ENCODE measurements at places on chromosomes 2 and 18.

DNA sequence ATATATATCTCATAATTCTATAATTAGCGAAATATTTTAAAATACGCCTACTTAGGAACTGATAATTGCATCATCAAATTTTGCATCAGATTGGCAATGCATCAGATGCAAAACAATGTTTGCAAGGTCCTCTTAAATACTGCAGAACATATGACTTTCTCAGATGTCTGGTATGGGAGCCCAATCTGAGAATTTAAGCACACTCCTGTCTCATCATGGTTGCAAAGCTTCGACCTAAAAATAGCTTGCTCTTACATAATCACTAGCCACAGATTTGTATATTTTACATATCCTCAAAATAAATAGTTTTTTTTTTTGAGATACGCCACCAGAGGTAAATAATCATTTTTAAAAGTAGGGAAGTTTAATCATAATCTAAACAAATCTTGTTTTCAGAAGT, 123.2 kb downstream of the CABYR start:
- no peak for DNase-seq

GRCh38 chr2:240368781-240369331, 66.6 kb upstream of the GPC1 start:
- DNase-seq: no peak

DNA sequence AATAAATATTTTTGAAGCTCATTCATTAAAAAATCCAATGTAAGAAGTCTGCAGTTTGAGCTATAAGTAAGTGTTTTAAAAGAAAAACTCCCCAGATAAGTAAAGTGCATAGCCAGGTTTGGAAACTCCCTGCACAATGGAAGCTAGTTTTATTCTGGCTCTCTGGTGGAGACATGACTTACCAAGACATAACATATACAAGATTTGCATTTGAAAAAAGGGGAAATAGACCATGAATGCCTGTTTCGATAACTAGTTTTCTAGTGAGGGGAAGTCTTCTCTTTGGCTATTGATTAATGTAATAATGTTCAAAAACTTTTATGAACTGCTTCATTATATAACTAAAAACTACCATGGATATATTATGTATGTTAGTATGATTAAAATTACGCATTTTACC, 435.2 kb downstream of the ARHGAP15 start:
- no peak for DNase-seq

GRCh38 chr2:143497726-143498125, 368.5 kb downstream of the ARHGAP15 start:
- DNase-seq: no peak

DNA sequence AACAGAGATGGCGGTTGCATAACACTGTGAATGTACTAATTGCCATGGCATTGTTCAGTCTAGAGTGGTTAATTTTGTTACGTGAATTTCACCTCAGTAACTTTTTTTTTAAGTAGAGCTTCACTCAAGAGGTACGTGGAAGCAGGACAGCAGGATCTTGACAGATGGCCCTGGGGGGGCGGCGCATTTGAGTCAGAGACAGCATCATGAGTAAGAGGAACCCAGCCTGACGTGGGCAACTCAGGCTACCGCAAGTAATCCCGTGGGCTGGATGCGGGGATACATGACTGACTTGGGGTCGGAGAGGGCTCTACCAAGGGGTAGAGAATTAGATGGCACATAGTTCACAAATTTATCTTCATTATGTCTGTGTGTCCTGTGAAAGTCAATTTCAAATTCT, 38.1 kb upstream of the DAPL1 start:
- DNase-seq: no peak

- no peak for DNase-seq
Observed at GRCh38 chr2:84276590-84277255, 182.4 kb downstream of the SUCLG1 start.

- DNase-seq: no peak
Observed at GRCh38 chr2:37405781-37406180, 61.4 kb downstream of the QPCT start.

GRCh38 chr2:27954771-27955383, 64.3 kb downstream of the BABAM2 start:
- DNase-seq: no peak

DNA sequence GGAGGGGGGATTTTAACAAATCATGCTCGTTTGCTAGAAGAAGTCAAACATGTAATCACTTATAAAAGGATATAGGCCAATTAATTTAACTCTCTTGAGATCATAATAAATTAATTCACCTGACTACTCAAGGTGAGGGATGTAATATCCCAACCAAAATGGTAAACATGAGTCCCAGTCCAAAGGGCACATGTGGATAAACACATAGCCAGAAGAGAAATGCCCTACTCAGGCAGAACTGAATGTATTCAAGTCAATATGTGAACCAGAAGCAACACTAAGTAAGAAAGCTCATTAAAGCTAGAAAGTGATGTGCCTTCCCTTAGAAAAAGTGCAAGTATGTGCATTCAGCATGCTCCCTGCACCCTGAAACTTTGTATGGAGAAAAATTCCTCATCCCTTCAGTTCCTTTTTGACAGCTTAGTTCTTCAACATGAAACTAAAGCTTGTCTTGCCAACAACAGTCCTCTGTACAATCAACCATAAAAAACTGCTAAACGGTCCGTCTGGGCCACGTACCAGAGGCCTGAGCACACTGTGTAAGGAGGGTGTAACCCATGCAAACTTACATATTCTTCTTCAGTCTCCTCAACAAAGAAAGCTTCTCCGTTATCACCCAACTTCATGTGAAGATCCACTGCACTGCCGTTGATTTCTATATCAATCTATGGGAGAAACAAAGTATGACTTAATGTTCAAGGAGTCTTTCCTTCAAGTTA, 58.9 kb downstream of the LPIN2 start:
- no peak for DNase-seq

DNA sequence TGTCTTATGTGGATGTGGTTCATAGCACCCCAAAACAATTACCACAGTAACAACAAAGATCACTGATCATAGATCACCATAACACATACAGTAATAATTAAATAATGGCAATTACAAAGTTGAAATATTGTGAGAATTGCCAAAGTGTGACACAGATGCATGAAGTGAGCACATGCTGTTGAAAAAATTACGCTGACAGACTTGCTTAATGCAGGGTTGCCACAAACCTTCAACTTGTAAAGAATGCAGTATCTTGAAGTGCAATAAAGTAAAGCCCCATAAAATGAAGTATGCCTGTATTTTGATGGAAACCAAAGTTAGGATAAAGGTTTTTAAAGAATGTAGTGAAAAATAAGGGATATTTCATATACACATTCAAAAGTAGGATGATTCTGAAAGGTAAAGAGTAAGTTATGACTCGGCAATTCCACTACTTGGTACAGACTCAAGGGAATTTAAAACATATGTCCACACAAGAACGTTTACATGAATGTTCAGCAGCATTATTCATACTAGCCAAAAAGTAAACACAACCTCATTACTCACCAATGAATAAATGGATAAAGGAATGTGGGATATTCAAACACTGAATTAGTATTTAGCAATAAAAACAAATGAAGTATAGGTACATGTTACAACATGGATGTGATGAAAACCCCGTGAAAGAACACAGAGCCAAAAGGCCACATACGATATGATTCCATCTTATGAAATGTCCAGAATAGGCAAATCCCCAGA, 61.6 kb downstream of the SCN9A start:
- DNase-seq: no peak

DNA sequence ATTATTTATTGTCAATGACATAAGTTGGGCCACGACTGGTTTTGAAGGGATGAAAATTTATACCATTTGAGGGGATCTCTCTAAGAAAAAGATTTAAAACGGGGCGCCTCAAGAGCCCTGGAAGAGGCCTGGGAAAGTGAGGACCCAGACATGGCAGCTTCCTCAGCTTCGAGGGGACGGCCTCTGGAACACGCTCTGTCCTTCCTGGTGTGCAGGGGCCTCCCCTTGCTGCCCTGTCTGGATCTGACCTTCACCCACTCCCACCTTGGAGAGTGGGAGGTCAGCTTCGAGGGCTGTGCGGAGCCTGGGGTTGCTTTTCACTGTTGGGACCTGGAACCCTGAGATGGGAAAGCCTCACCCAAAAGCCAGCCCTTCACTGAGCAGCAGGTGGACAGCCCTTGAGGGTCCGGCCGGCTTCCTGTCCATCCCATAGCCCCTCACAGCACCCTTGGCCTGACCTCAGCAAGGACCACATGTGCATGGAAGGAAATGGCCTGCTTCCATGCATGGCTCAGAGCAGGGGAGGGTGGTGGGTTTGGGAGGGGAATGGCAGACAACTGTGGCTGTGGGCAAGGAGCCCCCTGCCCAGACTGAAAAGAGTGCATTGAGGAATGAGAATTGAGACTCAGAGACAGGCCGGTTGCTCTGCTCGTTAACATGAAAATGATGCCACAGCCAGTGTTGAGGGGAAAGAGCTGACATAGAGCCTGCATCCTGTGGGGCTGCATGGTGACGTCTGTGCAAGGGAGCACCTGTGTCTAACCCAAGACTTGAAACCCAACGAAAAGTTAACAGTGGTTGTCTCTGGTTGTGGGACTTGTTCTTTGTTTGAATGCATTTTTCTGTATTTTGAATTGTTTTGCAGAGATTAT, 16.3 kb downstream of the FBLN7 start:
- DNase-seq: no peak

DNA sequence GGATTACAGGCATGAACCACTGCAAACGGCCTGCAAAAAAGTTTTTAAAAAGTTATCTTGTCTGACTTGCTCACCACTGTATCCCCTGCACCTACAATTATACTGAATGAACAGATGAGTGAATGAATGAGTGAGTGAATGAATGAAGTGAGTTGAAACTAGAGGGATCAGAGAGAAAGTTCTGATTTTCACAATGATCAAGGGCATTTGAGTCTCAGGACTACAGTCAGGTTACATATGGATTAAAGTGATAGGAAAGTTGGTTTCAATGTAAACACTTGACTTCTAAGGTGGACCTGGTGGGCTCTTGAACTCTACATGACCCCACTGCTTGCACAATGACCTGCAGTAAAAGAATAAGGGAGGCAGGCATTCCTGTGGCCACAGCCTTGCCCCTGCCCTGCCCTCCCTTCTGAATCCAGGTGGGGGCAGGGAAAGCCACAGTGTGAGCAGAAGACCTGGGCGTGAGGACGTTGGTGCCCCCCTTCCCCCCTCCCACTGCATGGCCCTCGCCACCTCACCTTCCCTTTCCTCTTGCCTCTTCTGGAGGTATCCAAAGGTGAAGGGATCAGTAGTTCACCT, 10.7 kb downstream of the C2orf80 start:
- no peak for DNase-seq

GRCh38 chr2:208000701-208001395, 24.5 kb downstream of the PLEKHM3 start:
- no peak for DNase-seq

GRCh38 chr2:9335322-9335832, 88.0 kb downstream of the ITGB1BP1 start:
- DNase-seq: no peak

DNA sequence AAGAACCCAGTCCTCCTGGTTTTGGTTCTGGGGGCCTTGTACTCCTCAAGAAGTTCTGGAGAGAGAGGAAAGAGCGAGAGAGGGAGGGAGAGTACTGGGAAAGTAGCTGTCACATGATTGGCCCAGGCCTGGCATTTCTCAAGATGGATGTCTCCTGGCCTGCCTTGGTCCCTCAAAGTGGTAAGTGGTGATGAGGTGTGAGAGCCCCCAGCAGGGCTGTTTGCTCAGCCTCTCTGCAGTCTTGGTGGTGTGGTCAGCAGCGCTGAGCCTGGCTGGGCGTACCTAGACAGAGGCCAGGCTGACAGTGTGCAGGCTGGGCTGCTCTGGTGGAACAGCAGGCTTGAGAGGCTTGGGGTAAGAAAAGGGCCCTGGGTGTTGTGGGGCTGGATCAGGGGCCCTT, 2.5 kb downstream of the SPEG start:
- DNase-seq: no peak

- no peak for DNase-seq
Observed at GRCh38 chr2:219490600-219491130, 8.0 kb upstream of the GMPPA start.

- DNase-seq: no peak
Observed at GRCh38 chr2:141348481-141348880, 782.3 kb downstream of the LRP1B start.

- DNase-seq: no peak
Observed at GRCh38 chr2:70977605-70978205, 725 bp upstream of the ANKRD53 start.

DNA sequence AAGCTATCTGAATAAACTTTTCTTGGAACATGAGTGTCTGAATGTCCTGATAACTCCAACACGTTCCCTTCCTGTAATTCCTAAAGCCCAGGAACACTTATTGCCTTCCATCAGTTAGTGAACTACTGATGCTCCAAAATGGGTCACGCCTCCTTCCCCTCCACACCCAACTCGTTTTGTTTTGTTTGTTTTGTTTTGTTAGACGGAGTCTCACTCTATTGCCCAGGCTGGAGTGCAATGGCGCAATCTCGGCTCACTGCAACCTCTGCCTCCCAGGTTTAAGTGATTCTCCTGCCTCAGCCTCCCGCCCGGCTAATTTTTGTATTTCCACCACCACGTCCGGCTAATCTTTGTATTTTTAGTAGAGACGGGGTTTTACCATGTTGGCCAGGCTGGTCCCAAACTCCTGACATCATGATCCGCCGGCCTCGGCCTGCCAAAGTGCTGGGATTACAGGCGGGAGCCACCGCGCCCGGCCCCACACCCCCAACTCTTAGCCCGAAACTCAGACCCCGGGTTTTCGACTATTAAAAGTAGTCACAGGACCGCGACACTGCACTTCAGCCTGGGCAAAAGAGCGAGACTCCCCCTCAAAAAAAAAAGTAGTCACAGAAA, 774 bp downstream of the IER3IP1 start:
- DNase-seq: no peak

- DNase-seq: no peak
Observed at GRCh38 chr2:137892739-137893138, 71.5 kb upstream of the HNMT start.

DNA sequence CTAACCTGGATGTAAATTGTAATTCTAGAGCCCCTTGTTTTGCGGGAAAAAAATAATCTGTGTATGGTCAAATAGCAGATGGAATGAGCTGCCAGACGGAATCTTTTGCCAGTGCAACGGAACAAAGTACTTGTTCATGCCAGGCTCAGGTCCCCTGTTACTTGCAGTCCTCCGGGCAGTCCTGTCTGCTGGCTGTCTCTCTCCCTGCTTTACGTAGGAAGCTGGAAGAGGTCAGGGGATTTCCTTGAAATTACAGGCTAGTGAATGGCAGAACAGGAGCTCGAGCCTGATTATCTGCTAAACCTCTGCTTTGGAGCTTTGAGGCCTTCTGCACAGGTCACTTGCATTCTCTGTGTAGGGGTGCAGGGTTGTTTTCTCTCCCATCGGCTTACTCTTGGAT, 54.8 kb downstream of the LRRFIP1 start:
- DNase-seq: no peak

Data from stimulated activated CD8-positive, alpha-beta memory T cell treated with anti-CD3 and anti-CD28 coated beads, Interleukin-4, amount 100 ng/mL, for 1 hour (primary cell).